Posterior cingulate gyrus (tissue), 11 donors: ENCODE measurements at places on chromosomes 12 and 14.

DNA sequence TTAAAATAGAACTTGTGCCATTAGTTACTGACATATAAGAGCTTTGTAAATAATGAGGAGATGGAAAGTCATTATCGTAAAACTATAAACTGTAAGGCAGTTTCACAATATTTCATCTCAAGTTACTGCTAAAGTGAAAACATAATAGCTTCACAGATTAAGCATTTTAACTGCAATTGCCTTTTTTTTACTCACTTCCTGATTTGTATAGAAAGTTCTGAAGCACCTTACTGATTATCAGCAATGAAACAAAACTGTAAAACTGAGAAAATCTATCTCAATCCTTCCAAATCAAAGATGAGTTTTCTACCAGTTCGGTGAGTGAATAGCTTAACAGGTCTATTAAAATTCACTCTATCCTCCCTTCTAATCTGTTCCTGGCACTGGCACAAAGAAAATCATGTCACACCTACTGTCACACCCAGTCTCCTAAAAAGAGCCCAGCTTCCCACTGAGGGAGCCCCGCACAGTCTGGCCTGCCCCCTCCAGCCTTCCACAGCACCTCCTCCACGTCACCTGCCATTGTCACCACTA lies 161.4 kb upstream of the ABCD2 start:
- no peak for DNase-seq

- DNase-seq = no peak
Measured at GRCh38 chr12:16399101-16399500, 51.7 kb downstream of the MGST1 start.

DNA sequence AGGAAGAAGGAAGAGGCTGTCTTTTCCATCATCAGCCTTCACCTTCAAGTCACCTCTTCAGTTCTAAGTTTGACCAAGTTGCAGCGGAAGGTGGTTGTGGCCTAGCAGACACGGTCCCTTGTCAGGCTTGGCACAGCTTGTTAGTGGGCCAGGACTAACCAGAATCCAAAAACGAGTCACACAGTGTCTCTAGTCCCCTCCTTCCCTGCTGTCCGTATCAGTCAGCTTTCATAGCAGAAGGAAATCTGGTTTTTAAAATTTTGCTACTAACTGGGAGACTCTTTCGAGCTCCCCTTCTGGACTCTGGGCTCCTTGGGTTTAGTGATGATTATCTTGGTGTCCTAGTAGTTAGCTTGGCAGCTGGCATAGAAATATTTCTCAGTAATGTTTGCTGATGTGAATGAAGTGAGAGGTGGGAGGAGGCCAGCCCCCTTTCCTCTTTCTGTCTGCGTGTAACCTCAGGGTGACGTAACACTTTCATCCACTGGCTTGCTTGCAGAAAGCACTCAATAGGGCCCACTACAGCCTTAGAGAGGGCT lies 3.8 kb downstream of the ETV6 start:
- no peak for DNase-seq

GRCh38 chr12:6620137-6620884 lies 13.1 kb upstream of the CHD4 start:
- no peak for DNase-seq

DNA sequence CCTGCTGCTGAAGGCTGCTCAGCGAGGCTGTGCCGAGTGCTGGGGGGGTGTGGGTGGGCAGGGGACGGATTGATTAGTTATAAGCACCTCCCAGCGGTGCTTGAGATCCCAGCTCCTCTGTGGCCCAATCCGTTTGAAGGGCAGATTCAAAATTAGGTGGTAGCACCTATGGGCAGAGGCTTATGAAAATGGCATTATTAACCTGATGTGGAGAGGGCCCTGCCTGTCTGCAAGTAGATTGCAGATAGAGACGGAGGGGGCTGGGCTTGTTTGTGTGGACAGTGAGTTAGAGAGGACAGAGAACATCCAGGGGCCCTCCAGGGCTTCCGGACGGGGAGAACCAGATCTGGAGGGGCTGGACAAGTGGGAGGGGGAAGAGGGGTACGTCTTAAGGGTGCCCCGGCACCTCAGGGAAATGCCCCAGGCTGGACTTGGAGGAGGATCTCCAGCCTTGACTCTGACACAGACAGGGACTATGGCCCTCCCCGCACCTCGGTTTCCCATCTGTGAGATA lies at the start of gene RTL1:
RTL1 (minus strand) TSS at position 51 of the 514 bp plus-strand sequence. CDS start 18,934 bp downstream, outside the sequence.
- peak; percentile 26 for DNase-seq

DNA sequence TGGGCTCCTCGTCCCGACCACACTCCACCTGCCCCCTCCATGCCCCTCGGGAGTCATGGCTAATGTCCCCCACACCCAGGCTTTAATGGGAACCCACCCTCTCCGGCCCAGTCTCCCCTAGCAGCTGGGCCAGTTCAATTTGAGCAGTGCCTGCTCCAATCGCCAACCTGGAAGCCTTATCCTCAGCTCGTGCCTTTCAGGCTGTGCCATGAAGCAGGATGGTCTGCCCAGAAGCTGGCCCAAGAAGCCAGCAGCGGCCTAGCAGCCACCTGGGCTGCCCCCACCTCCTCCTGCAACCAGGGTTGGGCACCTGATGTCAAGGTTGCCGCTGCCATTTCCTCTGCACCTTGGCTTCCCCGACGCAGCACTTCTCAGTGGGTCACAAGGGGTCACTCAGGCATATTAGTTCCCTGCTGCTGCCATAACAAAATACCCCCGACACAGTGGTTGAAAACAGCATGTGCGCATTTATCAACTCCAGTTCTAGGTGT lies 2.3 kb upstream of the CLBA1 start:
- DNase-seq = peak; percentile 12
